ENCODE measurements at places on chromosomes 7 and 10.

GRCh38 chr7:27910326-27910725, 170.4 kb downstream of the TAX1BP1 start:
- no peak for DNase-seq

GRCh38 chr10:127781412-127781811, 44.4 kb downstream of the FOXI2 start:
- no peak for DNase-seq

DNA sequence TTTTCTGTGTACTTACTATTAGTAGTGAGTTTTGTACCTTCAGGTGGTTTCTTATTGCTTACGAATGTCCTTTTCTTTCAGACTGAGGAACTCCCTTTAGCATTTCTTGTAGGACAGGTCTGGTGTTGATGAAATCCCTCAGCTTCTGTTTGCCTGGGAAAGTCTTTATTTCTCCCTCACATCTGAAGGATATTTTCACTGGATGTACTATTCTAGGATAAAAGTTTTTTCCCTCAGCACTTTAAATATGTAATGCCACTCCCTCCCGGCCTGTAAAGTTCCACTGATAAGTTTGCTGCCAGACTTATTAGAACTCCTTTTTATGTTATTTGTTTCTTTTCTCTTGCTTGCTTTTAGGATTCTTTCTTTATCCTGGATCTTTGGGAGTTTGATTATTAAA, 1.7 kb upstream of the CYCS start:
- no peak for DNase-seq

- no peak for DNase-seq
Observed at GRCh38 chr7:78072201-78072590, 273.6 kb downstream of the PHTF2 start.

DNA sequence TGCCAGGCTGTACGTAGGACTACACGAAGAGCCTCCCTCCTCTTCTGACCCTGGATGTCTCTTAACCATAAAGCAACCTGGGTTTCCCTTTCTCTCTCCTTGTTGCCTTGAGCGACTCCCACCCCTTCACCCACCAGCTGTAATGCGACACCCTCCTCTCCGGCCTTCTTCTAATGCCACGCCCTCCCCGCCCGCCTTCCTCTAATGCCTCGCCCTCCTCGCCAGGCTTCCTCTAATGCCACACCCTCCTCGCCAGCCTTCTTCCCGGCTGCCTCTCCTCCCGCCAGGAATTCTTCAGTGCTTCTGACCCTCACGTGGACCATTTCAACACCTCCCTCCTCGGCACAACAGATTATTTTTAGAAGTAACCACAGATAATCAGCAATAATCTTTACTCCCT, 348.5 kb upstream of the SHH start:
- no peak for DNase-seq

- DNase-seq: no peak
Observed at GRCh38 chr10:99779335-99779734, 3.1 kb upstream of the ABCC2 start.

- no peak for DNase-seq
Observed at GRCh38 chr10:130902929-130903328, 408.6 kb downstream of the TCERG1L start.

- DNase-seq: no peak
Observed at GRCh38 chr10:31822150-31822549, 106.5 kb downstream of the ARHGAP12 start.

DNA sequence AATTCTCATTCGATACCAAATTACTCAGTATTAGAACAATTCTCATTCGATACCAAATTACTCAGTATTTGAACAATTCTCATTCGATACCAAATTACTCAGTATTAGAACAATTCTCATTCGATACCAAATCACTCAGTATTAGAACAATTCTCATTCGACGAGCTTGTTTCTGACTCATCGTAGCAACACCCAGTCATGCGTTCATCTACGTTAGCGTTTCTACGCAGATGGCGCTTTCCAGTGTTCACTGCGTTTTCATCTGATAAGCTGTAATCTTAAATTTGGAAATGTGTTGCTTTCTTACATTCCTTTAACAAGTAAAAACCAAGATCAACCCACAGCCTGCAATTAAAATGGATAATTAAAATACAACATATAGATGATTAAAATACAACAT, 276.3 kb downstream of the ZMYND11 start:
- no peak for DNase-seq

DNA sequence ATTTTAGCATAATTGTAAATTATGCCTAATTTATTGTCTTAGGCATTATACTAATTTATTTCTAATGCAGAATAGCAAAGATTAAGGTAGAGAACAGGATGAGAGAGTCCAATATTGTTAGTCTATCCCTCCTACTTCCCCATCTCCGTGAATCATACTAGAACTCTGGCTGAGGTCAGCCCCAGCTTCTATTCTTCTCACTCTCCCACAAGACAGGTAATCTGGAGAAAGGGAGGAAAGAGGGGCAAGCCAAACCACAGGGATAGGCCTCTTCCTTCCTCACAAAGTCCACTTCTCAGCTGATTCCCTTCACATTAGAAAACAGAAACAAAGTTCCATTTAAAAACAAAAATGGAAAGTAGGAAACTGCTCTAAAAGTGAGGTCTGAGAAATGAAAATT, 117.5 kb upstream of the LAMB4 start:
- no peak for DNase-seq

DNA sequence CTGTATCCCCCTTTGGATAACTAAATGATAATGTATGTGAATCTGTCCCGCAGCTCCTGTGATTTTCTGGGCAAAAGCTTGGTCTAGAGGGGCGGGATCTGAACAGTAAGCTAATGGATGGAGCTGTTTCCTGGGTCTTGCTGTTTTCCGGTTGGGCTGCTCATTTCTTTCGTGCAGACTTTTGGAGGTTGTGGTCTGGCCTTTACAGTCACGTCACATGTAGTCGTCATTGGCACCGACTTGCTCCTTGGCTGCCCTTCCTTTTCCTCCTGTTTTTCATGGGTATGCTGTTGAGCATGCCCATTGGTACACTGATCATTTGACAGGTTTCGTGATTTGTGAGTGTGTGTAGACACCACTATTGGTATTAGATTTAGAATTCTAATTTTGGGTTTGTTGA, 2.0 kb downstream of the FBH1 start:
- DNase-seq: no peak

Measured in HS-27A (cell line).